EH (cell line): ENCODE measurements at places on chromosomes 7 and 10.

DNA sequence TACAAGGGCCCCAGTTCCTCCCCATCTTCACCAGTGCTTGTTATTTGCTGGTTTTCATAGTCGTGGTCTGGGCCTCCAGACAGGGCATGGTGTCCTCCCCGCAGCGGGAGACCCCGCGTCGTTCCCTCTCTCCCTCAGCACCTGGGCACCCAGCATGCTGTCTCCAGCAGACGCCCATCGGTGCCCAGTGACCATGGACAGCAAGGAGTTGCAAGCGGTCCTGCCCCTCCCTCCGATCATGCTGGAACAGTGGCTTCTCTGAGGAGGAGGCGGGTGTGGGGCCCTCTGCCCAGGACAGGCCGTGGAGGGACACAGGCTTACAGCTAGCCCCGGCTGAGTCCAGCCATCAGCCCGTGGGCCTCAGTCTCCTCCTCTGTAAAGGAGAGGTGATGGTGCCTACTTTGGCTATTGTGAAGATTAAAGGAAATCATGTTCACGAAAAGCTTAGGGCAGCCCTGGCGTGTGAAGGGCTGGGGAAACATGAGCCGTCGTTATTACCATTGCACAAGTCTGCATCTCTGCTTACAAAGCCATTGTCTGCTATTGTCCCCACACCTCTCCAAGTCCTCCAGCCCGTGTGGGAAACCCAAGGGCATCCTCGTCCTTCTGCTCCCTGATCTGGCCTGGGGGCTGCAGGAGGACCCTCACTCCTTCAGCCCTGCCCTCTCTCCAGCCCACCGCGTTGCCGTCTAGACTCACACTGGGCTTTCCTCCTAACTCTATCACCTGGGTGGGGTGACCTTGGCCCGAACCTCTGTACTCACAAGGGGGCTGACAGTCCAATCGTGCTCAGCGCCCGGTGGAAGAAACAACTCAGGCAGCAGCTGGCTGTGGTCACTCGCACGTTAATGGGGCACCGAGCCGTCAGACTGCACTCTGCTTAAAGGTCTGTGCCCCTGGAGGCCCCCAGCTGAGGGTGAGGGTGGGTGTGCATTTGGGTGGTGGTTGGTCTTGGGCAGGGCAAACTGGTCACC lies 29.9 kb downstream of the EN2 start:
- no peak for DNase-seq

- peak; percentile 70 for DNase-seq
Measured at GRCh38 chr7:98341106-98341505, 59.6 kb downstream of the BRI3 start.

- DNase-seq: peak; percentile 95
Measured at GRCh38 chr10:116771101-116771958, 29.0 kb upstream of the HSPA12A start.

GRCh38 chr10:124675261-124675660 lies 68.9 kb downstream of the FAM53B start:
- DNase-seq: no peak

GRCh38 chr10:130254662-130255061 lies 118.5 kb downstream of the GLRX3 start:
- DNase-seq: no peak

DNA sequence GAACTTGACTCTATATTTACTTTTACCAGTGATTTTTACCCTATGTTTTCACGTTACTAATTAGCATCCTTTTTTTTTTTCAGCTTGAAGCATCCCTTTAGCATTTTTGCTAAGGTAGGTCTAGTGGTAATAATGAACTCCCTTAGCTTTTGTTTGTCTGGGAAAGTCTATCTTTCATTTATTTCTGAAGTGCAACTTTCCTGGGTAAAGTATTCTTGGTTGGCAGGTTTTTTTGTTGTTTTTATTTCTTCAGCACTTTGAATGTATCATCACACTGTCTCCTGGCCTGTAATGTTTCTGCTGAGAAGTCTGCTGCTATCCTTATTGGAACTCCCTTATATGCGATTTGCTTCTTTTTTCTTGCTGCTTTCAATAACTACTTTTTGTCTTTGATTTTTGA lies 149.7 kb upstream of the HPS1 start:
- DNase-seq: no peak

DNA sequence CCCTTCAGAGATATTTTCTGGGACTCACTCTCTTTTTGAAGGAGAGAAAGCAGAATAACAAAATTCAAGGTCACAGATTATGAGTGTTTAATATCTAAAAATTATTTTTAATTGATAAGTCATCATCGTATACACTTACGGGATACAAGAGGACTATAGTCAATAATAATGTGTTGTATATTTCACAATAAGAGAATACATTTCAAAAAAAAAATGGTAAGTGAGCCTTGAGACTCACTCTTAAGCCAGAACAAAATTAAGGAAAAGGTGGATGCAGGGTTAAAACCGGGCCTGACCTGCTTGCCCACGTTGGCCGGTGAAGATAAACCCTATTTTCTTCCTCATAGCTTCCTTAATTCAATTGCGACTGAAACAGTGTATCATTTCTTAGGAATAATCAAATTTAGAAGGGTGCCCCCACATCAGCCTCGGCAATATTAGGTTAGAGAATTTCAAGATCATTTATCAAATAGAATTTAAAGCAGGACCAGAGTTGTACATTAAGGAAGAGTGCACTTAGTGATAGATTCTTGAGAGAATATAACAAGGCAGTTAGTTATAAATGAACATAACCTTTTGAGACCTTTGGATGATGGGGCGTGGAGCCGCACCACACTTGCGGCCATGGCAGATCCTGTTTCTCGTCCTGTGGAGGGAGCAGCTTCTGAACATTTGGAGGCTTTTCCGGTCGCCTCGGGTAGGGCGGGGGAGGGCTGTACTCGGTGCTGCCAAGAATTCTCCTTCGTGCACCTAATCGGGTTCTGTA lies 321.8 kb downstream of the PAXIP1 start:
- DNase-seq: no peak

DNA sequence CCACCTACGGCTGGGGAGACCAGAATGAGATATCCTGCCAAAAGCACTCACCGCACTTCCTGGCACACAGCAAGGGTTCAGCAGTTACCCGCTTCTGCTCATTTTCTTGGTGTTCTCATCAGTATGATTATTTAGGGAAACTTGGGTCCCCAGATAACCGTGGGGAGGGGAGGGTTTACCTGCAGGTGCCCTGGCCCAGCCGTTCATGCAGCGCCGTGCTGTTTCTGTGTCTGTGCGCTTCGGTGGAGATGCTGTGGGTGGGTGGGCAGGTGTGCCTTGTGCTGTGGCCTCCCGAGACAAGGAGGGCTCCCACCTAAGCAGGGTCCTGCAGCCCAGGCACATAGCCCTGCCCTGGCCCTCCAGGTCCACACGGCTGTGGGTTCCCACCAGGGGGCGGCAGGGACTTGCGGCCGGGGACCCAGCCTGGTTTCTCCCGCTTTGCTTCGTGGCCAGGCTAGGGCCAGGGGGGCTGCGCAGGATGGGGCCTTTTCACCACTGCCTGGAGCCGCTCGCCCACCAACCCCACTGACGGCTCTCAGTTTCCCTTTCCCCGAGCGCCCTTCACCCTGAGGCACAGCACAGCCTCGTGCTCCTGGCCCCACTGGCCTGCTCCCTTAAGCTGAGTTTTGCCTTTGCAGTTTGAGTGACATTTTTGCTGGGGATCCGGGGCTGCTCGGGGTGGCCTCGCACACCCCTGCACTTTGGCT lies 78.5 kb downstream of the LHPP start:
- DNase-seq: peak; percentile 42

GRCh38 chr10:58209669-58210068 lies 58.0 kb downstream of the IPMK start:
- peak; percentile 14 for DNase-seq

GRCh38 chr10:3008518-3009195 lies 58.7 kb upstream of the PFKP start:
- no peak for DNase-seq

- peak; percentile 19 for DNase-seq
Measured at GRCh38 chr10:29243750-29244149, 45.1 kb upstream of the LYZL1 start.

DNA sequence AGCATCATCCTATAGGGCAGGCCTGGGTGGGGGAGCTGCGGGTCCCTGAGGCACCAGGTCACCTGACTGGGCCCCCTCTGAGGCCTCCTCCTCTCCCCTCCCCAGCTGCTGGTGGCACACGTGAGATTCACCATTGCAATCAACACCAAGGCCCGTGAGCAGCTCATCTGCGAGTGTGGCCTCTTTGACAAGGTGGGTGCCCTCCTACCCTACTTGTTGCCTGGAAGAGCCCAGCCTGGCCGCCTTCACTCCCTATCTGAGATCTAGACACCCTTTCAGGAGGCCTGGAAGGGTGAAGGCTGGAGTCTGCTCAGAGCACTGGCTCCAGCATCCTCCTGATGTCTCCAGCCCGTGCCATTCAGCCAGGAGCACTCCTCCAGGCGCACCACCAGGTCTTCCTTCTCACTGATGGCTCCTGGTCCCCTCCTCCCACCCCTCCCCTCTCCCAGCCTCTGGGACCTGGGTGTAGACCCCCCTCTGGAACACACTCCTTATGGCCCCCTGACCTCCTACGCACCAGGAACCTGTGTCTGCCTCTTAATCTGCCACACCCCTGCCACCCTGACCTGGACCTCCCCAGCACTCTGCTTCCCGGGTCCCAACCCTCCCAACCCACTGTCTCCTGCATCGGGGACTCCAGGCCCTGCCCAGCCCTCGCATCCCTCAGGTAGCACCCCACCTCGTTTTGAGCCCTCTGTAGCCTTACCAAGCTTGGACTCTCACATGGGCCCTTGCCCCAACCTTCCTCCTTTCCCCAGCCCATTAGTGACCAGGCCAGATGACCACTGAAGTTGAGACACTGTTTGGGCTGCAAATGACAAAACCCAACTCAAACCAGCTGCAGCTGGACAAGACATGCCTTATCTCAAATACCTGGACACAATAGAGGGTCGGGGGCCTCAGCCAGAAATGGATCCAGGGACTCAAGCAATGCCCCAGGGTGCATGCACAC lies 67.5 kb downstream of the ALOX5 start:
- no peak for DNase-seq

DNA sequence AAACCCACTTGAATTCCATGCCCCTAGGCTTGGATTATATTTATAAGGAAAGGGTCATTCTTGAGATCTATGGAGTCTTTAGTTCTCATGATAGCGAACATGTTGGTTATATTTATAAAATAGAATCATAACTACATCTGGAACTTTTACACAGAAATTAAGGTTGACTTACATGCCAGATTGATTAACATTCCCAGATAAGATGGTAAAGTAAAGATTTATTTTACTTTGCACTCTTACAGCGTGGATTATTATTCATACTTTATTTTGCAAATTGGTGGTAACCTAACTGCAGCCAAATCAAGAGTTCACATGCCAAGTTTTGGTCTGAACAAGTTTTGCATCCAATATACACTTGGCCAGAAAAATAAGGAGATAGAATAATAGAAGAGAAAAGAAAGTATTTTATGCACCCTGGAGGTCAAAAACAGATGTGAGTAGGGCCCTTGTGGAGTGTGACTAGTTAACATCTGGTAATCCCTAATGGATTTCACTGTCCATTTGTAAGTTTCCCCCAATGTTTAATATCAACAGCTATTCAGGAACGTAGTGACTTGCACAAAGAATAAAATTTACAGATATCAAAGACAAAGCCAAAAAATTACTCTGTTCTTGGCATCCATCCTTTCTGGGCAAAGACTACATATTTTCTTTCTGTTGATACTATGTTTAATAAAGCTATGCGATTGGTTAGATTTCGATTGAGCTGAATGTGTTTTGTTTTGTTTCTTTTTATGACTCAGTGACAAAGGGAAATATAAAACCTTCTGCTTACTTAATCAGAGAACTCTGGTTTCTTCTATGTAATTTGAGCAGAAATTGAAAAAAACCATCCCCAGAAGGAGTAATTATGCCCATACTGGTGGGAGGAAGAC lies 10.1 kb upstream of the TMEM26 start:
- DNase-seq: peak; percentile 77

DNA sequence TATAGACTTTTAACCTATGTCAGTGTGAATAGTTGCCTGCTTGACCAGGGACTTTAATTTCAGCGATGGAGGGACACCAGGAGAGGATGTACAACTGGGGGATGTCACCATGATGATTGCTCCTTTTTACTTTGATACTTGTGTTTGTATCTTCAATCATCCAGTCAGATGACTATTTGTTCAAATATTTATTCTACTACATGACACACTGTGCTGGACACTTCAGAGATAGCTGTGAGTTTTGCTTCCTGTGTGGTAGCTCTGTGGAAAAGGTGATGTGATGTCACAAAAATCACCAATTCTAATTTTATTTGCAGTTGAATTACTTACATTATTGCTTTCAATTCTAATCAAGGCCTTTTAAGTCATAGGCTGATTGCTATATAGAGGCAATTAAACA lies 62.7 kb upstream of the CREB5 start:
- no peak for DNase-seq

DNA sequence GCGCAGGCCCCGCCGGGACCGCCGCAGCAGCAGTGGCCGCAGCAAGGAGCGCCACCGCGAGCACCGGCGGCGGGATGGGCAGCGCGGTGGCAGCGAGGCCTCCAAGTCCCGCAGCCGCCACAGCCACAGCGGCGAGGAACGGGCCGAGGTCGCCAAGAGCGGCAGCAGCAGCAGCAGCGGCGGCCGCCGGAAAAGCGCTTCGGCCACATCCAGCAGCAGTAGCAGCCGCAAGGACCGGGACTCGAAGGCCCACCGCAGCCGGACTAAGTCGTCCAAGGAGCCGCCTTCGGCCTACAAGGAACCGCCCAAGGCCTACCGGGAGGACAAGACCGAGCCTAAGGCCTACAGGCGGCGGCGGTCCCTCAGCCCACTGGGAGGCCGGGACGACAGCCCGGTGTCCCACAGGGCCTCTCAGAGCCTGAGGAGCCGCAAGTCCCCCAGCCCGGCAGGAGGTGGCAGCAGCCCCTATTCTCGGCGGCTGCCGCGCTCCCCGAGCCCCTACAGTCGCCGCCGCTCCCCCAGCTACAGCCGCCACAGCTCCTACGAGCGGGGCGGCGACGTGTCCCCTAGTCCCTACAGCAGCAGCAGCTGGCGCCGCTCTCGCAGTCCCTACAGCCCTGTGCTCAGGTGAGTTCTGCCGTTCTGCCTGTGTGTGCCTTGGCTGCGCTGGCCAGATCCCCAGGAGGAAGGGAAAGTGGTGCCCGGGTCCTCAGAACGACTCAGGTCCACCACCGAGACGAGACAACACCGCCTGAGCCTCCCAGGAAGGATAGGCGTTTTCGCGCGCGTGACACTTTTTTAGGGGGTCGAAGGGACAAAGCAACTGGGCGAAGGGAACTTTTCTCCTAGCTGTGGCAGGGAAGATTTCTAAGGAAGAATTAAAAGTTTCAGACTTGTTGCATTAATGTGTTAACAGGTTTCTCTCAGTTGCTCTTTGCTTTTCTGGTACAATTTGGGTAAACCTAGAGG lies 1.5 kb downstream of the CDK13 start:
- peak; percentile 67 for DNase-seq

GRCh38 chr10:131972474-131973071 lies 9.2 kb downstream of the BNIP3 start:
- DNase-seq: peak; percentile 51

DNA sequence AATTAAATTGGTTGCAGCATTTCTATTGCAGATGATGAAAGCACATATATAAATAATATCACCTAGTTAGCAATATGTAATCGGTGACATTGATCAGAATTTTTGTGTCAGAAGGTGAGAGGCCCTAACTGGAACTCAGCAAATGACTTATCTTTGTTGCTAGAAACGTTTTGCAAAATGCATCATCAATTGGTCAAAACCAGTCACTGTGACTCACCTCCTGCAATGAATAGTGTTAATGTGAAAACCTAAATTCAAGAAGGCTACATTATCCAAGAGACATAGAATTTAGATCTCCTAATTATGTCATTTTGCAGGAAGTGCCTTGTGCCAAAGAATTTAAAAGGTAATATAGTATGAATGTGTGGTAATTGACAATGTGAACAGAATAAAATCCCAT lies 9.8 kb upstream of the PNLIPRP3 start:
- no peak for DNase-seq

- DNase-seq: peak; percentile 85
Measured at GRCh38 chr10:43961523-43962345, 313.1 kb upstream of the ZNF32 start.
